ENCODE measurements at places on chromosomes 3 and 15.

GRCh38 chr15:69704700-69705099 lies 252.1 kb downstream of the RPLP1 start:
- DNase-seq = no peak

DNA sequence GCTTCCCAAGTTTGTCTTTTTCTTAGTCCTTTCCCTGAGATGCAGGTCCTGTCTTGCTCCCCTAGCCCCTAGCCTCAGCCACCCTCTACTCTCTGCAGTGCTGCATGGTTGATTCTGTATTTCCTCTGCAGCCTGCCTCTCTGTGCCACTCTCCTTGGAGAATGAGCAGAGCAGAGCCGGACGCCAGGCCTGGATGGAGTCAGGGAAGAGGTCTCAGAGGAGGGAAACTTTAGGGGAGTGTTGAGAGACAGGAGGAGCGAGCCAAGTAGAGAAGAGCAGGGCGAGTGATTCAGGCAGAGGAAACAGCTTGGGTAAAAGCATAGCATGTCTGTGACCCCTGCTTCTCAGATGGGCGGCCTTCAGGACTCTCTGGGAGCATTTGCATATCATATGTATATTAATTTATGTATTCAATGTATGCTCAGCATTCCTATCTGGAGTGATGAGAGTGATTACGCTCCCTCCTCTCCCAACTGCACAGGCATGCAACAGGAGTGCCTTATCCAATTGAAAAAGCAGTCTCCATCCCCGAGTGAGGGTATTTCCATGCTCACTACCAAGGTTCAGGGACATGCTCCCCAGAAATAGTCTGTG lies 166.7 kb downstream of the RORA start:
- DNase-seq = no peak

DNA sequence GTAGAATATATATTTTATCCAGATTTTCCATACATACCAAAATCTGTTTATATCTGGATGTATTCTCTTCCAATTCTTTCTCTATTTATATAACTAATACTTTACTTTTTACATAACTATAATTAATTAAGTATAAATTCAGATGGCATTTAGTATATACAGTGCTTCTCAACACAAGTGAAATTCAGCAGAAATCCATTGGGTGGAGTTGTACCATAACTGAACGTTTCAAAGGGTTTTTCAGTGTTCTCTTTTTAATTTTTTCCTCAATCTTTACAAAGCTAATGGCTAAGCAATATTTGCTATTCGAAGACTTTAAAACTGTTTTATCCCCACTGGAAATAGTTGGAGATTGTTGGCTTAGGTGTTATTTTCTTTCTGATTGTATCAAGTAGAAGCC lies 13.9 kb upstream of the ZBBX start:
- no peak for DNase-seq

GRCh38 chr3:134544316-134544715 lies 58.5 kb downstream of the CEP63 start:
- no peak for DNase-seq

- DNase-seq = no peak
Measured at GRCh38 chr3:143896486-143896885, 48.2 kb upstream of the SLC9A9 start.

DNA sequence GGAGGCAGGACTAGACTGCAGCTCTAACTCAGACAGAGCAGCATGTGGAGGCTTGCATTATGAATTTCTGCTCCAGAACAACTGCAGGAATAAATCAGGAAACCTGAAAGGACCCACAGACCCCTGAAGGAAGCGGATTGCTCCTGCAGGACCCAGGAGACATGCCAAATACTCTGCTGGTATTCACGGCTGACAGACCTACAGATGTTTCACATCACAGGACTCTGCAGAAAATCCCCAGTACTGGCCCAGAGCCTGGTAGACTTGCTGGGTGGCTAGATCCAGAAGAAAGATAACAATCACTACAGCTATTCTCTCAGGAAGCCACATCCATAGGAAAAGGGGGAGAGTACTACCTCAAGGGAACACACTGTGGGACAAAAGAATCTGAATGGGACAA lies 942.1 kb downstream of the AGBL1 start:
- no peak for DNase-seq

GRCh38 chr15:85047271-85047948 lies 65.8 kb downstream of the PDE8A start:
- DNase-seq = peak; percentile 75

GRCh38 chr3:58307639-58308215 lies 1.4 kb downstream of the HTD2 start:
- no peak for DNase-seq

- DNase-seq = no peak
Measured at GRCh38 chr3:195172039-195172684, 98.8 kb downstream of the XXYLT1 start.

DNA sequence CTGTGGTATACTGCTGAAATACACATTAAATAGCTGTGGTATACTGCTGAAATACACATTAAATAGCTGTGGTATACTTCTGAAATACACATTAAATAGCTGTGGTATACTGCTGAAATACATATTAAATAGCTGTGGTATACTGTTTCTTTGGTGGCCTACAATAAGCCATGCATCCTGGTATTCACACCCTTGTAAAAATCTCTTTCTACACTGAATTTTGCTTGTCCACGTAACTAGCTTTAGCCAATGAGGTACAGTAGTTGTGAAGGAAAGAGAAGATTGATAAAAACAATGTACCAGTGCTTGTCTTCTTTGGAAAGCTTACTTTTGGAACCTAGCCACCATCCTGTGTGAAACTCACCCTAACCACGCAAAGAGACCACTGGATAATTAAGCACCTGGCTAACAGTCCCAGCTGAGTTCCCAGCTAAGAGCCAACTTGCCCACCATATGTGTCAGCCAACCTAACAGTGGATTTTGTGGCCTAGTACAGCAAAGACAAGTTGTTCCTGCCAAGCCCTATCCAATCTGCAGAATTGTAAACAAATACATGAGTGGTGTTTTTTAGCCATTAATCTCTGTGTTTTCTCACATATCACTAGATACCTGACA lies 103.4 kb upstream of the MELTF start:
- no peak for DNase-seq

DNA sequence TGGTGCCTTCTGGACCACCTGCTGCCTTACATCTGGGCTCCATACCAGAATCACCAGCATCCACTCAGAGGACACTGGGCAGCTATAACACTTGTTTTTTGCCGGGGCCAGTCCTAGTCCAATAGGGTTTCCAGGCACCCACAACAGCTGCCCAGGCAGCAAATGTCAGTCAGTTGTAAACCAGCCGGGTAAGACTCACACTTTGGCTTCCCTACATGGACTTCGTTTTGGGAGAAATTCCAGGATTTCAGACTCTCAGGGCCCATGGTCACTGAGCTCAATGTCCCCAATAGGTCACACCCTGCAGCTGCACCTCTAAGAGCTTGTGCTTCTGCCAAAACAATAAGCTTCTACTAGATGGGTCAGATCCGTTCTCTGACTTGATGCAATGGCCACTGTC lies 83.8 kb downstream of the FAM174B start:
- DNase-seq = no peak

Measured in SHP77 (cell line).